Activated CD8-positive, alpha-beta memory T cell treated with anti-CD3 and anti-CD28 coated beads, Interleukin-2, amount 50 U/mL, for 4 hours (primary cell): ENCODE measurements at places on chromosomes 12 and 14.
A peak's percentile ranks its signal among the peaks of the same experiment; 100 is the strongest.

- no peak for DNase-seq
Observed at GRCh38 chr12:15123401-15123800, 97.8 kb downstream of the RERG start.

- no peak for DNase-seq
Observed at GRCh38 chr12:104423809-104424208, 32.9 kb upstream of the CHST11 start.

DNA sequence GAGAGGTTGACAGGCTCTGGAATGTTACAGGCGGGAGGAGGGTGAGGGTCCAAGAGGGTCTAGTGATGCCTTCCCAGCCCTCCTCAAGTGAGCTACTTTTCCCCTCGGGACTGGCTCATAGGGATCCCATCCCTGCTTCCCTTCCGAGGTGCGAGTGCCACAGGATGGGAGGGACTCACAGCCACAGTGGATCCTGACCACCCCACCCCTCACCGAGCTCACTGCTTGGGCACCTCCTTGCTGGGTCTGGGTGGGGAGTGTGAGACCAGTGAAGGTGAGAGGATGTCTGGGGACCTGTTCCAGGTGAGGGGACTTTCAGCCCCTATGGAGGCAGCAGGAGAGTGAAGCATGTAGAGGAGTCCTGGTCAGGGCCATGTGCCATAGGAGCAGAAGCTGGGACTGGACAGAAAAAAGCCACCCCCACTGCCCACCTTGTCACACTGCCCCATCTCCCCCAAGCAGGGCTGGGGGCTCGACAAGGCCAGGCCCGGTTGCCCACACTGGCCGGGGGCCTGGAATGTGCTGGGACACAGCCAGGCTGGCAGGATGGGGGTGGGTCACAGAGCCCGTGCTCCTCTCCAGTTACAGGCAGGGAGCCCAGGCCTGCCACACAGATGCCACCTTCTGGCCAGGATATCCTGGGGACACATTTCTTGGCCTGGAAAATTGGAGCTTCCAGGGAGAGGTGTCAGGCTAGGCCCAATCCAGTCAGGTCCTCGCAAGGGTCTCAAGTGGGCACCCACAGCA, 1.7 kb upstream of the TNS2 start:
- DNase-seq: no peak

DNA sequence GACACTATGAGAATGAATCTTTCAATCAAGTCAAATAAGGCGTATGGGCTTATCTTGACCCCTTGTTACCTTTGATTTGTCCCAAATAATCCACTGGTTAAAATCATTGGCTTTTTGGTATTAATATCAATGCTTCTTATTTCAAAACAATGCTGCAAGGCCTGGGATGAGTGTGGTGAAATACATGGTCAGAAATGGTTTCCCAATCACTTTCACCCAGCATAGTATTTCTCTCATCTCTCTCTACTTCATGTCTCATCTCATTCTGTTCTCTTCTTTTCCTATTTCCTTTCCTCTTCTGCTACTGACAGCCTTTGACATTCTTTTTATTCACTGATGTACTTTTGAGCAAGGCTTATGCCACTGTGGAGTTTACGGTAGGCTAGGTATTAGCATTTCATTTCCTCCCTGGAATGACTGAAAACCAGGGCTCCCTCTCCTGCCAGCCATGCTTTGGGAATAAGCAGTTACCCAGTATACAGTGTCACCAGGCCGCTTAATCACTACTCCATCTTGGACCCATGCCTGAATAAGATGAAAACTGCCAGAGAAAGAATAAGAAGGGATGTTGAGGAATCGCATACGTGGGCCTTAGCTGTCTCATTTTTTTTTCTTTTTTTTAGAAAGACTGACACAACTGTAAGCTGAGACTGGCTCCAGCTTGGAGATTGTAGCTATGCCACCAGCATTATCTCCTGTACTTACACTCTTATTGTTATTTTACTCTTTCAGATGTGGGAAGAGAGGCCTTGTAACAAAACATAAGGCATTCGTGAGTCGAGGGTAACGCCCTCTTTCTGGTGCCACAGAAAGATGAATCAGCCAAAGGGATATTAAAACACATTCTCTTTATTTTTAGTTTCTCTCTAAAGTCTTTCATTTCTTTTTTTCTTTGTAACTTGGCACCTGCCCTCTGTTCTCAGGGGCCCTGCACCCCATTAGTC, 53.5 kb downstream of the IGF1 start:
- no peak for DNase-seq

DNA sequence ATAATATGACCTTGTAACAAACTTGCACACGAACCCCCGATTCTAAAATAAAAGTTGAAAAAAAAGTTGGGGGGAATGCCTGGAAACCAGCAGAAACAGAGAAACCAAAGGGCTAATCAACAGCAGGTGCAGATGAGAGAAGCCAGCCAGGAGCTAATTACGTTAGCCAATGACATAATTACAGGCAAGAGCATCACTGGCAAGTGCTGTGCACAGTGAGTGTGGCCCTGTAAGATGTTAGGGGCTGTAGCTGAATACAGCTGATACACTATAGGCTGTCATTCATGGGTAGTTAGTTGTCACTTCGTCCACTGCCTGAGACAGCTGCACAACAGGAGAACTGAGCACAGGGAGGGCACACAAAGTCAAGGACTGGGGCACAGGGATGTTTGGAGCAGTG, 7.3 kb upstream of the FGF23 start:
- no peak for DNase-seq

GRCh38 chr12:119565404-119565803, 28.2 kb upstream of the TMEM233 start:
- no peak for DNase-seq

- DNase-seq: no peak
Observed at GRCh38 chr12:114656906-114657596, 26.9 kb downstream of the TBX3 start.

DNA sequence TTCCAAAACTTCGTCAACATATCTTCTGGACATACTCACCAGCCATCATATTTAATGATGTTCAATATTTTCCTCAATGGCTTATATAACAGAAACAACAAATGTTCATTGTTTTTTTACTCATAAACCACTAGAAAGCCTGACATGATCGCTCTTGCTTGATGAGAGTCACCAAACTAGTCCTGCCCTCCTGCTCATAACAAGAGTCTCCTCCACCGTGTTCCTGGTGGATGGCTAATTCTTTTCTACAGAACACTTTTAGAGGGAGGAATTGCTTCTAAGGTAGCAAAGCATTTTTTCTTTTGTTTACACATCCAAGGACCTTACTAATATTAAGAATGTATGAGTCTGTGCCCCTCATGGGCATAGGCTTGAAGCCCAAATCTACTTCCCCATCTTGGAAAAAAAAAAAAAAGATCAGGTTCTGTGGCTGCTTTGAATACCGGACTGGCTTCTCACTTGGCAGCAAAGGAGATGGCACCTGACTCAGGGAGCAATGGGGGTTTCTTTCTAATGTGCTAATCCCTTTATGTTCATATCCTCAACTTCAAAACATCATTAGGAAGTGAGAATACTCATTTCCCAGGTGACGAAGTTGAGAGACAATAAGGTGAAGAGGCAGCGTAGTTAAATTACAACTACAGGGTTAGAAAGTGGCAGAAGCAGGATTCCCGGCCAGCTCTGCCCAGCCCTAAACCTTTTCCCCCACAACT, 188.8 kb downstream of the EPS8 start:
- DNase-seq: no peak

- no peak for DNase-seq
Observed at GRCh38 chr12:127896661-127897060, 370.3 kb upstream of the TMEM132C start.

DNA sequence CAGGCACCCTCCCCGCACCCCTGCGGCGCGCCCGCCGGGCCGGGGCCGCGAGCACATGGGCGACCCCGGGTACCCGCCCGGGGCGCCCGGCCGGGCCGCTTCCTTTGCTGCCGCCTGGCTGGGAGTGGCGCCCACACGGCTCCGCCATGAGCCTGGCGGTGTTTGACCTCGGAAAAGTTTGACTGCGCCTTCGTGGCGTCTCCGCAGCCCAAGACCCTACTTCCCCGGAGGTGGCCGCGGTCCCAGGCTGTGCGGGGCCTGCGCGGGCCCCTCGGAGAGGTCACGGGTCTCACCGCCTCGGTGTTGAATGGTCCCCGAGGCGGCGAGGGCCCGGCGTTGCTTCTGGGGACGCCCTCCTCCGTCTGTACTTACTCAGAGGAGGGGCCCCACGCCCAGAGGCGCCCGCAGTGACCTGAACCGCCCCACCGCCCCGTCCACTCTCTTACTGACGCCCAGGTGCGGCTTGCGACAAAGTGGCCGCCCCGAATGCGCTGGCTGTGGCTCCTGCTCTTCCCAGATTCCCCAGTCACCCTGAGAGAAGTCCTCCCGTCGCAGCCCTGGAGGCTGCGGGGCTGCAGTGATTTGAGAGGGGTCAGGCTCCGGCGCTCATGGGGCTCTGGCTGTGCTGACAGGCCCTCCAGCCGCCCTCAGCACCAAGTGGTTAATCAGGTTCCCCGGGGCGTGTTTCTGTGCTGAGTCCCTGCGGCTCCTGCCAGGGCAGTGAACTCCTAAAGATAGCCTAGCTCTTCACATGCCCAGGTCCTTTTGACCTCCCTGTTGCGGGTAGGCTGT, 5.8 kb downstream of the KMT5A start:
- peak; percentile 41 for DNase-seq

- DNase-seq: no peak
Observed at GRCh38 chr12:67843257-67843656, 146.0 kb upstream of the IFNG-AS1 start.

- DNase-seq: peak; percentile 11
Observed at GRCh38 chr14:105889666-105890473, 363.5 kb downstream of the TMEM121 start.

- no peak for DNase-seq
Observed at GRCh38 chr14:50998612-50999011, 54.3 kb upstream of the PYGL start.

GRCh38 chr12:94832780-94833681, 170.5 kb downstream of the NDUFA12 start:
- DNase-seq: no peak

DNA sequence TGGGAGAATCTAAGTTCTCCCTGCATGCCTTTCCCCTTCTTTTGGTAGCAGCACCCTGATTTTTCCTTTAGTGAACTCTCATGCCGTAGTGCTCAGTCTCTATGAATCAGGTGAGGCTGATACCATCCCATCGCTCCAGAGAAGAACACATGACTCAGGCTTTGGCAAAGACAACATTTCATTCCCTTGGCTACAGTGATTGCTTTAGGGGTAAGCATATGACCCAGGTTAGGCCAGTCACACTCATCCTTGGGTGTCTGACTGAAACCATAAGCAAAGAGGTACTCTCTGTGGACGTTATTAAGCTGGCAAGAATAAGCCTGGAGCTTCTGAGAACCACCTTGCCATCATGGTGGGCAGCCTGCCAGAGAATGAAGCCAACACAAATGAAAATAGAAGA, 141.8 kb downstream of the MYRFL start:
- no peak for DNase-seq

GRCh38 chr14:22561661-22562579, 27.1 kb downstream of the DAD1 start:
- DNase-seq: peak; percentile 71

GRCh38 chr12:82650627-82651337, 35.9 kb upstream of the TMTC2 start:
- DNase-seq: no peak

GRCh38 chr12:118237052-118237665, 101.2 kb downstream of the PEBP1 start:
- no peak for DNase-seq

- DNase-seq: no peak
Observed at GRCh38 chr12:119082496-119082895, 96.2 kb upstream of the HSPB8 start.

DNA sequence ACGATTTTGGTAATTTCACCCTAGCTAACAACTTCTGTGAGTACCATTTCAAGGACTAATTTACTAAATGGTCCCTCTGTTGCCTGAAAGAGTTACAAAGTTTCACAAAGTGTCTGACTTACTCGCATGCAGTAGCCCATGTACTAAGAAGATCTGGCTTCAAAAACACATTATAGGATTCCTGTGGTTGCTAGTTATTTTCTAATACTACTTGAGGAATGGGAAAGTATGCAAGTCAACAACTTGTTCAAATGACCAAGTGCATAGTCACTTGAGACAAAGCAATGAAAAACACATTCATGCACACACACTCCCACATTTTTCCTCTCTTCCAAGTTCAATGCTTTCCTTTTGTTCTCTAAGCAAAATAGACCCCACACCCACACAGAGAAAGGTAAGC, 219.7 kb upstream of the TMPO start:
- DNase-seq: no peak

DNA sequence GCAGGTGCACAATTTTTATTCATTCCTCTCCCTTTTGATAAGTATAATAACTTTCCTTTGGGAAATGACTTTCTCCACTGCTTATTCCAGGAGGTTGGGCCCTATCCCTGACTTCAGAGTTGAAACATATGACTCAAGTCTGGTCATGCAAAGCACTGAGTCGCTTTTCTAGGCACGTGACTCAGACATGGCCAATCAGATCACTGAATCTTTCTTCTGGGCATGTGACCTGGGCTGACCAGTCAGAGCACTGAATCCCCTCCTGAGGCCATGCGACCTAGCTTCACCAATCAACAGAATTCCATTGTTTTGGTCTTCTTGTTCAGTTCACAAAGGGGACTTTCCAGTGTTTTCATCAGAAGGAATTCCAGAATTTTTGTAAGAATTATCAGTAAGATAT, 377.1 kb upstream of the KITLG start:
- no peak for DNase-seq

DNA sequence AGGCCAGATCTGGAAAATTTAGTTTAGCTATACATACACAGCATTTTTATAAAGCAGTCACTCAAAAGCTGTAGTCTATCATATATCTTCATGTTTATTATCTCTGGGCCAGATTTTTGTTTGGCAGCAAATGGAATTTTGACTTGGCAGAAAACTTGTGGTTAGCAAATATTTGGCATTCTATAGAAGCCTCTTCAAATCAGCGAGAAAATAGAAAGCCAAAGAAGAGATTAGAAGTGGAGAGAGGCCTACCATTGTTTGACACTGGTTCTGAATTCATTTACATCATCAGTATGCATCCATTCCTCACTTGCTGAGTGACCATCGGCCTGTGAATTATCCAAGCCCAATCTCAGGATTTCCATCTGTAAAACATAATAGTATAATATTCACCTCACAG, 1077.6 kb downstream of the GALC start:
- DNase-seq: no peak

DNA sequence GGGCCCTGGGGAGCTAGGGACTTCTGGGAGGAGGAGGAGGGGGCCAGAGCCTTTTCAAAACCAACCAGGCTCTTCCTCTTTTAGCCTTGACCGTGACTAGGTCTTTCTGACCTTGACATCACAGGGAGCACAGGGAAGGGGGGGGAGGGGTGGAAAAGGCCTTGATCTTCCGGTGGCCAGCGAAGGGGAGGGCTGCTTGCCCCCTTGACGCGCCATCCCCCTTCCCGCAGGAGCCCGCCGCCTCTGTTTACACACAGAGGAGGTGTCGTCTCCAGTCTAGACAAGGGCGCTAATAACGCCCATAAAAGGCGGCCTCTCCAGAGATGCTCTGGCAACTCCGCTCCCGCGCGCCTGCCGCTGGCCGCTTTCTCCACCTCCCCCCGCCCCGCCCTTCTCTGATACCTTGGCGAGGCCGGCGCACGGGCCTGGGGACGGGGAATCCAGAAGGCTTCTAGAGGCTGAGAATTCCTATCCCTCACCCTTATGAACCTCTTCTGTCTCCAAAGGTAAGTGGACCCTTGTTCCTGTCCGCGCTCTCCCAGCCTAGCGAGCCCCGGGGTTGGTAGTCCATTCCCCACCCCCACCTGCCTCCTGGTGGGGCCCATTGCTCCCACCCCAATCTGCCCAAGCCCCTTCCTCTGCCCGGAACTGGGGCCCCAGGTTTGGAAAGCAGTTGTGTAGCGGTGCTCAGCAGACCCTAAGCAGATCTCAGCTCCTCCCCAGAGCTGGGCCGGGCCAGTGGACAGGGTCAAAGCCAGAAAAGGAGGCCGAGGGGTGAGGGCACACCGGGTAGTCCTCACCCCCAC, 4.9 kb upstream of the HOXC12 start:
- no peak for DNase-seq

GRCh38 chr12:53564941-53565340, 57.7 kb upstream of the NPFF start:
- no peak for DNase-seq
